ENCODE measurements at places on chromosomes 12 and 14.

DNA sequence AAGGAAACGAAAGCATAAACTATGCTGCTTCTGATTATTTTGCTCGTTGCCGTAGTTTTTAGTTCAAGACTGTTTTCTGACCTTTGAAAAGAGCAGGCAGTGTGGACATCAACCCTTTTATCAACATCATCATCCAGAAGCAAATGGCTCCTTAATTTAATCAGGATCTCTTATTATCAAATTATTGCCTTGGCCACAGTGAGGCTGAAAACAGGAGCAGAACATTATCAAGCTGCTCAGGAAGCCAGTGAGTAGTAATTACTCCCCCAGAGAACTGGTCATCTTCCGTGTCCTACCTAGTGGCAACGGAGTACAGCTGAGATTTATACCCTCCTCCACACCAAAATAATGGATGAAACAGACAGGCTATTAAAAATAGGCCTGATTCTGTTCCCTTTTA is 2.2 kb upstream of the DIABLO start:
- no peak for DNase-seq

DNA sequence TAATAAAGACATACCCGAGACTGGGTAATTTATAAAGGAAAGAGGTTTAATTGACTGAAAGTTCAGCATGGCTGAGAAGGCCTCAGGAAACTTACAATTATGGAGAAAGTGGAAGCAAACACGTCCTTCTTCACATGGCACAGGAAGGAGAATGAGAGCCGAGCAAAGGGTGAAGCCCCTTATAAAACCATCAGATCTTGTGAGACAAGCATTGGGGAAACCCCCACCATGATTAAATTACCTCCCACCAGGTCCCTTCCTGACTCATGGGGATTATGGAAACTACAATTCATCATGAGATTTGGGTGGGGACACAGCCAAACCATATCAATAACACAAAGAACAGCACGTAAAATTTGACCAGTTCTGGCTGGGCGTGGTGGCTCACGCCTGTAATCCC is 85.6 kb upstream of the ATF7IP start:
- no peak for DNase-seq

- DNase-seq = no peak
These were observed 104.8 kb downstream of the GPATCH2L start for GRCh38 chr14:76256545-76256944.

- DNase-seq = no peak
These were observed 830.1 kb upstream of the MGAT4C start for GRCh38 chr12:87086118-87086891.

DNA sequence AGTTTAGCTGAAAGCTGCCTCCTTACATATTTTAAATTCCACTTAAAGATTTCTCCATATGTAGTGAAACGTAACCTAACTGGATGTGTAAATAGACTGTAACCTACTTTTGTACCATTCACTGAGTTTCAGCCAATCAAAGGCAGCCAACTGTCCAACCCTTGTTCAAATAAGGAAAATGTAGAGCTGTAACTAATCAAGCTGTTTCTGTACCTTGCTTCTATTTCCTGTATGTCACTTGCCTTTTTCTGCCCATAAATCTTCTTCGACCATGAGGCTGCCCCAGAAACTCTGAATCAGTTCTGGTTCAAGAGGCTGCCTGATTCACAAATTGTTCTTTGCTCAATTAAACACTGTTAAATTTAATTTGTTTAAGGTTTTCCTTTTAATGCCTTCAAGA is 6.3 kb downstream of the SLC7A8 start:
- no peak for DNase-seq

DNA sequence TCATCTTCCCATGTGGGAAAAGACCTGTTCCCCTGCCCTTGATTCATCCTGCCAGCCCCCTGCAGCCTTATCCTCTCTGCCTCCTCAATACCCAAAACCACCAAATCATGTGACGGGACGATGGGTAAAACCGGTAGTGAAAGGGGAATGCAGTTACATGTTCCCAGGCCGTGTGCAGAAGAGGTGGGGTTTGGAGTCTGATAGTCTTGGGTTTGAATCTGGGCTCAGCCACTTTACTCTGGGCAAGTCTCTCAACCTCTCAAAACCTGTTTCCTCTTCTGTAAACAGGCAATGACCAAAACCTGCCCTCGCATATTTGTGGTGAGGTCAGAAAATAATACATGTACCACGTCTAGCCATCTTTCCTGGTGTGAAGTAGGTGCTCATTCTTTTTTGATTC is 123.0 kb downstream of the PLXNC1 start:
- DNase-seq = no peak

- no peak for DNase-seq
These were observed 14.5 kb downstream of the SCNN1A start for GRCh38 chr12:6360578-6361490.

DNA sequence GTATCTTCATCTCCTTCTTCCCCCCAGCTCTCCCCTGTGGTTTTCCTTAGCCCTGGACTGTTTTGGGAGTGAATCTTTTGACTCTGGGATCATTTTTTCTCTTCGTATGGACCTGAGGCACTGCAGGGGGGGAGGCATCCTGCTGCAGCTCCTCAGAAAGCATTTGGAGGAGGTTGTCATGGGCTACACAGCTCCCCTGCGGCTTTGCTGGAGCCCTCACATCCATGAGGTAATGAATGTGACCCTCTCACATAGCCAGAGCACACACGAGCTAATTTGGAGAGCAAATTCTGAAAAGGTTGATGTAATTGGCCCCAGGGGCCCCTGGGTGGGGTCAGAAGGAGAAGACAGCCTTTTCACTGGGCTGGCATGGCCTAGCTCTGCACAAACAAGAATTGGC is 110.9 kb downstream of the PAH start:
- DNase-seq = no peak

- DNase-seq = no peak
These were observed 417.7 kb downstream of the TMEM121 start for GRCh38 chr14:105943973-105944602.

DNA sequence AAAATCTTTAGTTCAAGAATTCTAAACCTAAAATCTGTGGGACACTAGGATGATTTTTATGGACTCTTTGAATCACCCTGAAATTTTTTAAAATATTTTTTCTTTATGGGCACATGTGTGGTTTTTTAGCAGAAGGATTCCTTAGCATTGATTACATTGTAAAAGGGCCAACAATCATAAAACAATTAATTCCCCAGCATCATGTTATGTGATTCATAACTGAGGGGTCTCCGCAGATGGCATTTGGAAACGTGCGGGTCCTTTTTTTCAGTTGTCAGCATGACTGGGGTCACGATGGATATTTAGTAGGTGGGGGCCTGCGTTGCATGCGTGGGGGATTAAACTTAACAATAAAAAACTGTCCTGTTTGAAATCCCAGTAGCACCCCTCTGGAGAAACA is 52.5 kb downstream of the NTF3 start:
- DNase-seq = no peak

DNA sequence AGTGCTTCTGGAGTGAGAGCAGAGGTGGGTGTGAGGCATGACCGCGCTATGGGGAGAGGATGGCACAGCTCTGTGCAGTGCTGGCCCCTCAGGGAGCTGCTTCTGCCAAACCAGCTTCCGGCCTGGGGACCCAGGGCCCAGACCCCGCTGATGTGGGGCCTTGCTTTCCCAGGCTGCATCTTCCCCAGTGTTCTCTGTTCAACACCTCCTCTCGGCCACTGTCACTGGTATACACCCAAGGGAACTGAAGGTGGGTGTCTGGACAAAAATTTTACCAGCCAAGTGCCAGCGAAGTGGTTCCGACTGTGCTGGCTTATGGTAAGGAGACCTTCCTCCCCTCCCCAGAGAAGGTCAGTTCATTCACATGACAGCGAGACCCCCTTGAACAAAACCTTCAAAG is 179.1 kb downstream of the AACS start:
- DNase-seq = no peak

GRCh38 chr14:66629499-66629898 is 121.6 kb downstream of the GPHN start:
- no peak for DNase-seq

DNA sequence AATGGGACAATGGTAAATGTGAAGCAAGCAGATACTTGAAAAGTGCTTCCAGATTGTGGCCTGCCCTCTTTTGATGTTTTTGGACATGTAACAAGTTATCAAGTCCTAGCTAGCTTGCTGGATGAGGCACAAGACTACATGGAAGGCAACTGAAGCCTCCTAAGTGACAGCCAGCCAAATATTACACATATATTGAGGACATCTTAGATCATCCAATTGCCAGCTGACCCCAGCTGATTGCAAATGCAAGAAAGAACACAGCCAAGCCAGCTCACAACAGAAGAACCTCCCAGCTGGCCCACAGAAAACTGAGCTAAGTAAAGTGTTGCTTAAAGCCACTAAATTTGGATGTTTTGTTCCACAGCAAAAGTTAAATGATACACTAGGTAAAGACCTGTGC is 156.9 kb downstream of the SRGAP1 start:
- DNase-seq = no peak

DNA sequence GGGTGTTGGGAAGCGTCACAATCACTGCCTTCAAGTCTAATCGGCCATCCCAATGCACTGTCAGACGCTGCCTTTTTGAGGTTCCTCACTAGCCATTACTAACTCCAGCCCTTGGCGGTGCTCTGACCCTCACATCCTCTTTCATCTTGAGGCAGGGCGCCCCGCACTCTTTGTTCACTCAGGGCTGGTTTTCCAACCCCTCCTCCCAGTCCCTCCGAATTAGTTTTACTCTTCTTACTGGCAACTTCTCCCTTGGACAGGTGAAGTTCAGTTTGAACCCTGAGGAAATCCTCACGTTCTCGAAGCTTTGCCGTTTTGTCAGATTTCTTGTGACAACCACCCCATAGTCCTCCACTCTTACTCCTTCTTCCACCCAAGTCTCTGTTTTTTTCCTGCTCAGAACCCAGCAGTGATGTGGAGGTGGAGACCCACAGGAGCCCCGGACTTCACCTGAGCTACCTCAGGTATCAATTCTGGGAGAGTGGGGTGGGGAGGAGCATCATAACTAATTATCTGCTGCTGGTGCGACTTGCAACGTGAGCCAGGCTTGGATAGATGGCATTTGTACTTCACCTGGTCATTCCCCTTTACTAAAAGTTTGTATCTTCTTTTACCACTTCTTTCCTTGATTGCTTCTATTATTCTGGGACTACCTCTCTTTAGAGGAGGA is 757 bp downstream of the ZC3H10 start:
- DNase-seq = no peak

DNA sequence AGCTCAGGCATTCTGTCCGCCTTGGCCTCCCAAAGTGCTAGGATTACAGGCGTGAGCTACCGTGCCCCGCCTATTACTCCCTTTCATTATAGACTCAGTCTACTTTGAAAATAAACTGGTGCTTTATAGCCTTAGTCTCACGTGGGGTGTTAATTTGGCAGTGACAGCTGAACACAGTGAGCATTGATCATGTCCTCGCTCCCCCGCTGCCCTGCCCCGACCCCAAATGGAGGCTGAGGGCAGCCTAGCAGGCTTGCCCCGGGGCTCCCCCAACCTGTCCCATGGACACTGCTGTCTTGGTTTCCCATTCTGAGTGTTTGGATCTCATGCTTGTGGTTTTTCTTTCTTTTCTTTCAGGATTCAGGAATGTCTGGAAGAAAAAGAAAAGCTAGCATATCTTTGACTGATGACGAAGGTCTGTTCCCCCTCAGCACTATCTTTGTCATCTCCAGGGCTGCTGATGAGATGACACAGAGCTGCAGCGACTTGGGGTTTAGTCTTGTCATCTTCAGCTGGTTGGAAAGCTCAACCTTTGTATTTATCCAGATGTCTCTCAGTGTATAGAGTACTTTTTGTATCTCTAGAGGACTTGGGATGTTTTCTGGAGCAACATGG is 42.2 kb downstream of the EP400 start:
- no peak for DNase-seq

DNA sequence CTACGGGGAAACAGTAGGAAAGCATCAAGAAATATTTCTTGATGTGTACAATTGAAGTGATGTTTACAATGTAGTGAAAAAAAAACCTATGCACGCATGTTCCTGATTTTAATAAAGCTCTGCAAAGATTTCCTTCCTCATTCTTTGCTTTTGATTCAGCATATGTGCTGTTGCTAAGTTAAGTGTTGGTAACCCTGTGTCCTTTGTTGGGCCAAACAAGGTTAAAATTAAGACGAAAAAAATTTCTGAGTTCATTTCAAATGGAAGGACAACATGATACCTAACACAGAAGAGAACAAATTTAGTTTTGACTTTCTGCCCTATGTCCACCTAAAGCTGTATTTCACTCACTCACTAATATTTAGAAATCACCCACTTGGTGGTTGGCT is 62.8 kb downstream of the PPP2R5C start:
- no peak for DNase-seq

DNA sequence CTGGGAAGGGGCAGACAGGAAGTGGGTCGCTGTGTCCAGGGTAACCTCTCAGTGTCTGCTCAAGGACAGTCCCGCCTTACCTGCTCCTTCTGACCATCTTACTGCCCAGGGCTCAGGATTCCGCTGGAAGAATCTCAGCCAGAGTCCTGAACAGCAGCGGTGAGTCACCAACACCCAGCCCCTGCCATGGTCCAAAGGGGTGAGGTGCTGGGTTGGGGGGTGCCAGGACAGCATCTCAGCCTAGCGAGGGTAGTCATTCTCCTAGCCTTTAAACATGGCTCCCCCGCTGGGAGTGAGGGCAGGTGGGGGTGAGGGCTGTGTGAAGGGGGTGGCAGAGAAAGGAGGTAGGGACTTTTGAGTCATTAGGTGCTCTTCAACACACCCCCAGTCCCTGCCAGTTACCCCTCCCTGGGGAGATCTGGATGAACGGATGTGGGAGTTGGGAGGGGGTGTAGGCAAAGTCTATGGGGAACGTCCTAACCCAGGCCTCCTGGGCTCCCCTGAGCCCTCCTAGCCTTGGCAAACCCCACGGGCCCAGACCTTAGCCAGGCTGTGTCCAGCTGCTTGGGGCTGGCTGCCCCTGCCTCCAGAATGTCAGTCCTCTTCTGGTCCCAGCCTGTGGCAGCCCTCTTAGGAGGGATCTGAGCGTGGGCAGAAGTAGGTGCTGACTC is 2.5 kb downstream of the TAMALIN start:
- DNase-seq = no peak

DNA sequence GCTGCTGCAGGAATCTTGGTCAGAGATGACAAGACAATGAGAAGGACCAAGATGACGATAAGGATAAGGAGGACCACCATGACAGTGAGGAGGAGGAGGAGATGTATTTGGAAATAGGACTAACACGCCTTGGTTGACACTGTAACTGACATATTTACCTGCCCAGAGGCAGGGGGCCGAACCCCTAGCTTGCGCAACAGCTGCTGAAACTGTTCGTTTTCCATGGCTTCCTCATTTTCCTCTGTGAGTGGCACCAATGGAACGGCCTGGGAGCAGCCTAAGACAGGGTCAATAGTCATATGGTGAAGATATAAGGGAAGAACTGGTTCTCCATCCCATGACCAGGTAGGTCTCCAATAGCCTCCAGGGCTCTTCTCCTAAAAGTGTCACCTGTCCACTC is 28.8 kb downstream of the TIMELESS start:
- no peak for DNase-seq

DNA sequence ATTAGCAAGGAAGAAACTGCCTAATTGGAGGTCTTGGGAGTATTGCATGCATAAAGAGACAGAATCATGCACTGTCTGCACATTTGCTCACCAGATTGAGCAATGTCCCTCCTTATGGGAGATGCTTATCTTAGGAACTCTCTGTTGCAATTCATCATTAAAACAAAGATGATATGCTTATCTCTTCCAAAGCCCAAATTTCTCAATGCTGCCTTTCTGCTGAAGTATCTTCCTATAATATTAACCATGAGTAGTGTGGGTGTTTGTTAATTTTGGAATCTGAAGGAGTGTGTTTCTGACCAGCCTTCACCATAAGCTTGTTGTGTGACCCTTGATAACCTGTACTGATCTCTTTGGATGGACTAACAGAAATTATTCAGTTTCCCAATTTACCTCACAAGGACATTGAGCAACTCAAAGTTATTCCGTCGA is 1257.6 kb upstream of the FLRT2 start:
- no peak for DNase-seq

Data from DMS 273 treated with DMSO at 0.1 percent for 48 hours (cell line).